Stimulated activated CD8-positive, alpha-beta memory T cell treated with anti-CD3 and anti-CD28 coated beads, Interleukin-2, amount 100 ng/mL, for 1 hour (primary cell): ENCODE measurements at places on chromosomes 2 and 18.

DNA sequence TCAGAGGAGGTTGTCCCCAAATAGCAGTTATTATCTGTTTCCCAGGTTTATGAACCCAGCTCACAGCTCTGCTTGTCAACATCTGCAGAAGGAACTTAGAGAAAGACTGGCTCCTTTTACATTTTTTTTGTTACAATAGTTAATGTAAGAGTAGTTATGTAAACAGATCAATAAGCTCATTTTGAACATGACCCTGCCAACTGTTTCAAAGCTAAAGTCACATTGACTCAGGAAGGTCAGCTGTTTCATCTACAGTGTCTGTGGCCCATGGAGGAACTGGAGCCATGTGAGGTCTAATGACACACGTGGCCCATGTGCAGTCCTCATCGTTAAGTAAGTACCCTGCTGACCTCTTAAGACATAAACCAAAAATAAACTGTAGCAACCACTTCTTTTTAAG, 97.1 kb downstream of the SH3RF3 start:
- no peak for DNase-seq

- DNase-seq = no peak
These were observed 215.3 kb downstream of the CALCRL start for GRCh38 chr2:187232749-187233148.

DNA sequence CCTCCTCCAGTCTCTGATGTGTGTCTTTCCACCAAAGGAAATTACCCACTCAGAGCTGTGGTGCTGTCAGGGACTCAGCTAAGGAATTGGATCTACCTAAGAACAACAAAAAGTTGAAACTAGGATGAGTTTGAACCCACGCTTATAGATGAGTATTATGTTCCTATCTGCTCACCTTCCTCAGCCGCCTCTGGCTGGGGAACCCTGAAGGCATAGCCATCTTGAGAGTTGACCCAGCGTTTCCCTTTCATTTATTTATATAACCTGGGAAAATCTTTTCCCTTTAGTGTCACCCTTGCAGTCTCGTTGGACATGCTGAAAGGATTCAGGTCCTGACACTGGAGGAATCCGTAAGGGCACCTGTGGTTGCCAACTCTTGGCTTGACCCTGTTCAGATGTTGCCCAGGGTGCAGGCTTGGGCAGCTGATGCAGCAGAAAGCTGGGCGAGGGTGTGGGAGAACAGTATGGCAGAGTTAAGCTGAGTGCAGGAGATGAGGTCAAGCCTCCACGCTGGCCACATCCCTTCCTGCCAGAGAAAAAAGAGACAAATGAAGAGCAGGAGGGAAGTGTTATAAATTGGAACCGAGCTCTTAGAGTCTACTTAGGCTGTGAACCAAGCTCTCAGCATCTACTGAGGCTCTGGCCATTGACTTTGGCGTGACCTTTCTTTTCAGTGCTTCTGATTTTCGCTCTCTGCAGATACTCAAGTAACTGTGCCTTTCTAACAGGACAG, 1.9 kb downstream of the CDH20 start:
- no peak for DNase-seq

- DNase-seq = no peak
These were observed 381.0 kb downstream of the CLIP4 start for GRCh38 chr2:29496198-29496597.

DNA sequence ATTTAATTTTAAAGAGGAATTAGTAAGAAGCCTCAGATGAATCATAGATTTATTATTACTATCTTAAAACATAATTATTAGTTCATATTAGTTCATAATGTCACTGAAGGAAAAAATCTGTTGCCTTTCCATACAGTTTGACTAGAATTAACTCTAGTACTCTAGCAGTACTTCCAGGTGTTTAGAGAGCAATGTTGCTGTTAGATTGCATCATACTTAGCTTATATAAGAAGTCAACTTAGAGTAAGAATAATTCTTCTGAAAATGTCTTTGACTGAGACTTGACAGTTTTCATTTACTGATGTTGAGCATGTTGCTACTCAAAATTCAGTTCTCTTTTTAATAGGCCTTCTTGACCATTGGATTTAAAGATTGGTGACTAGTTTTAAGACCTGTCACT, 4.7 kb downstream of the RAB3GAP1 start:
- DNase-seq = no peak

DNA sequence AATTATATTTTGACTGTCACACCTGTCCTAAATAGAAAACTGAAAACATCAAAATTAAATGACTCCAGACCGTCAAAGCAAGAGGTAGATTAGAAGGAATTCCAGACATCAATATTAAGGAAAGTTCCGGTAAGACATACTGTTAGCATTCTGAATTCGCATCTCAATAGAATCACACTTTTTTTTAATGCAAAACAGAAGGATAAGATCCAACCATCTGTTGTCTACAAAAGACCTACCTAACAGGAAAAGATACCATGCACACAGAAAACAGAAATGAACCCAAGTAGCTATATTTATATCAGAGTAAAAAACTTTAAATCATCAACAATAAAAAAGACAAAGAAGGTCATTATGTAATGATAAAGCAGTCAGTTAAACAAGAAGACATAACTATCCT, 145.0 kb downstream of the TMX3 start:
- no peak for DNase-seq
